ENCODE measurements at places on chromosomes 11 and 22.

DNA sequence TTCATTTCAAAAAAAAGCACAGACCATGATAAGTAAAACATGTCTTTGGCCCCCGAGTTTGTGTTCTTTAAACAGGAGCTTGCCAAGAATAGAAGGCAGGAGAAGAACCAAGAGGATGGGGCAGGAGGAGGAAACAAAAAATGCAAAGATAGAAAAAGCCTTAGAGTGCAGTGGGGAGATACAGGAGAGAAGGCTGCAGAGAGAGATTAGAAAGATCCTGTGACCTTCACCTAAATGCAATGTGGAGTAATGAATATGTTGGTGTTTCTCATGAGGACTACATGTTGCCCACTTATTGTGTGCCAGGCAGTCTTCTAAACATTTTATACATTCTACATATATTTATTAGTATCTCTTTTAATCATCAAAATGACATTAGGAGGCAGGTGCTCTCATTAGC, 2.3 kb upstream of the APLNR start:
- no peak for DNase-seq

DNA sequence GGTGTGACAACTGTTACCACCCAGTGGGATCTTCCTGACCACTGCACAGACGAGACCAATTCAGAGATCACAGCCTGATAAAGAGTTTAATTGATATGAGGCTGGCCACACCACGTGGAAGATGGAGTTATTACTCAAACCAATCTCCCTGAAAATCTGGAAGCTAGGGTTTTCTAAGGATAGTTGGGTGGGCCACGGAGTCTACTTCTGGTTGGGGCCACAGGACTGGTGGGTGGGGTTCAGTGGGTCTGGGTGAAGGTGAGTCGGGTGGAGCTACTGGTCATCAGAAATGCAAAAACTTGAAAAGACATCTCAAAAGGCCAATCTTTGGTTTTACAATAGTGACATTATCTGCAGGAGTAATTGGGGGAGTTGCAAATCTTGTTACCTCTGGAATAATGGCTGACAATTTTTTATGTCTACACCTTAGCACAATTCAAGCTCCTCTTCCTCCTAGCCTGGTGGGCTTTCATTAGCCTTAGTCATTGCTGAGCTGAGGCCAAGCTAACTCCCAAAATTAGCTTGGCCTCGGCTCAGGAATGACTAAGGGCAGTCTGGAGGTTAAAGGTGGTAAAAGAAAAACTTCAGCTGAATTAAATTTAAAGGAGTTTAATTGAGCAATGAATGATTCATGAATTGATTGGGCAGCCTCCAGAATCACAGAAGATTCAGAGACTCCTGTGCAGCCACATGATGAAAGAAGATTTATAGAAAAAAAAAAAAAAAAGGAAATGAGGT, 13.1 kb downstream of the C11orf96 start:
- DNase-seq: no peak

- no peak for DNase-seq
These were observed 200.9 kb downstream of the MYO18B start for GRCh38 chr22:25942856-25943411.

DNA sequence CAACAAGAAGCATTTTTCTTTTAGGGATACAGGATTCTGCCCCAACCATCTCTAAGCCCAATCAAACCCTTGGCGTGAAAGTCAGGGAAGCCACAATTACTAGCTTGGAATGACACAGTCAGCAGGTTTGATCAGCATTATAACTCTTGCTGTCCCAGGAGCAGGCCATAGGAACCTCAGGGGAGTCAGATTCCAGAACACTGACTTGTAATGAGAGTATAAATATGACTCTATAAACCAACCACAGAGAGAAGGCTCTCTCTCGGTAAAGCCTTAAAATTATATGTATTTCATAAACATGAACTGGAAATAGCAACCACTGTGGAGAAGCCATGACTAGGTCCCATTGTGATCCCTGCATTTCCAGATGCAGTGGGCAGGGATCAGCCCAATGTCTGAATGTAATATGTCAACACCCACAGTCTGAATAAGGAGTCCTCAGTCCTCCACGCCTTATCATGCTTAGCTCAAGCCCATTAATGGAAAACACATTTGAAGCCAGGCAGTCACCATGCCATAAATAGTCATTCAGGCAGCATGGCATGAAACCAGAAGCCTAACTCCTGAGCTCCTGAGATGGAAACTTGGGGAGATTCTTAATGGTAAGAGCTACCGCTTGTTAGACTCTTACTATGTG, 99.1 kb upstream of the MTNR1B start:
- DNase-seq: no peak

GRCh38 chr11:83011333-83012167, 60.1 kb downstream of the RAB30 start:
- no peak for DNase-seq

Measured in stimulated activated naive B cell treated with anti-CD40 and anti-IgM and Interleukin-4, amounts not matched to agents 10 μg/mL and 1 μg/mL and 100 μg/mL, for 72 hours (primary cell).